ENCODE measurements at places on chromosomes 13 and 19.

DNA sequence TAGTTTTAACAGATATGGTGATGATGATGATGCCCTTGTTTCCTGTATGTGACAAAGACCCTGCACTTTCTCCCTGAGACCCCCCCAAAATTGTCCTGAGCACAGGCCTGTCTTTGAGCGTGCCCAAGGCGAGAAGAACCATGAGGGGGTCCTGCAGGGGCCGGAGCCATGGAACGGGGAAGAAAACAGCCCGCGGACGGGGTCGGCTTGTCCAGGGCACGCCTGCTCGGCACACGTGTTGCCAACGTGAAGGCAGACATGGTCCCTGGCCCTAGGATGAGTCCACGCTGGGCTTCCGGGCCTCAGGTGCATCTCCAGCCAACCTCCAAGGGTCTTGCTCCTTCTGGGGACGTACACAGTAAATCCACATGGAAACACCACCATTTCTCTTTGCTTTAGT is 90.8 kb downstream of the SLC7A1 start:
- no peak for DNase-seq

GRCh38 chr13:100976993-100977392 is 302.4 kb upstream of the TMTC4 start:
- no peak for DNase-seq

GRCh38 chr19:15048885-15049541 is at the start of gene CASP14:
Gene CASP14, plus strand, starts transcription at chr19:15049480. Its CDS starts 2,772 bp downstream, at chr19:15052252.
- DNase-seq: no peak

DNA sequence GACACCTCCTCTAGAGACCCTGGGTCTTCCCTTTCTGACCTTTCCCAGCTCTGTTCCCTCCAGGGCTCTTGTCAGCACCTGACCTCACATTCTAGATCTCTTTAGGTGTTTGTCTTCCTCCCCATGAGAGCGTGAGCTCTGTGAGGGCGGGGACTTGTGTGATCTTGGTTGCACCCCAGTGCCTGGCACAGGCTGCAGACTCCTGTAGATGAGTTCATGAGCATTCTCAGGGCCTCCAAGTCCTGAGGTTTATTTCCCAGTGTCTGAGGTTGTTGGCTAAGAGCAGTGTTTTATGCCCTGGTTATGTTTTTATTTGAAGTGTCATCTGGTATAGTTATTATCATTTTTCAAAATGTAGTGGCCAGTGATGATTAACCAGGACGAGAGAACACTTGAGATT is 596 bp downstream of the CEACAM4 start:
- DNase-seq: no peak

DNA sequence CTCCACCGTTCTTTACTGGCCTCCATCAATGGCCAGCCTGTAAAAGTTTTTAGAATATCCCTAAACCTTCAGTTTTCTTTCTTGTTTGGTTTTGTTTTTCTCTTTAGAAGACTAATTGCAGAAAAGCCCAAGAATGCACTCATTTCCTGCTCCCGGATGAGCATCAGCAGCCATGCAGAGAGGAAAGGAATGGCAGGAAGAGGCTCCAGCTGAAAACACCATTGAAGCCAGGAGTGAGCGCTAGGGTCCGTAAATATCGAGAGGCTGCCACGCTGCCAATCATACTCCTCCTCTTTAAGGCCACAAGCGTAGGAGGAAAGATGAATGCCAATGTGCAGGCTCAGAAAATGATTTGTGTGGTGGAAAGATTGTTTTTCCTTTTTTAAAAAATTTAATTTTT is 57.4 kb upstream of the UBE2L5 start:
- no peak for DNase-seq

DNA sequence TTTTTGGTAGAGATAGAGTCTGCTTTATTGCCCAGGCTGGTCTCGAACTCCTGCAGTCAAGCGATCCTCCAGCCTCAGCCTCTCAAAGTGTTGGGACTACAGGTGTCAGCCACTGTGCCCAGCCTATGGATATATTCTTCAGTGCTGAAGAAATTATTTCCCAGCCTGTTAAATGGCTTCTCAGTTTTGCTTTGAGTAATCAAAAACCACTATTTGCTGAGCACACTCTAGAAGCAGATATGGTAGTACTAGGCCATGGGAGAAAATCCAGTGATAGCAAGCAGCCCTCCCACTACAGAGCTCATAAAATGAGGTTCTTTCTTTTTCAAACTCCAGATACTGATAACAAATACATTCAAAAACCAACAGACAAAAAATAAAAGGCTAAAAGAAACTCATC is 80.6 kb upstream of the CLDN10 start:
- DNase-seq: no peak

GRCh38 chr13:50334115-50334778 is 319.0 kb downstream of the KCNRG start:
- no peak for DNase-seq
